ENCODE measurements at places on chromosomes 7 and 10.

DNA sequence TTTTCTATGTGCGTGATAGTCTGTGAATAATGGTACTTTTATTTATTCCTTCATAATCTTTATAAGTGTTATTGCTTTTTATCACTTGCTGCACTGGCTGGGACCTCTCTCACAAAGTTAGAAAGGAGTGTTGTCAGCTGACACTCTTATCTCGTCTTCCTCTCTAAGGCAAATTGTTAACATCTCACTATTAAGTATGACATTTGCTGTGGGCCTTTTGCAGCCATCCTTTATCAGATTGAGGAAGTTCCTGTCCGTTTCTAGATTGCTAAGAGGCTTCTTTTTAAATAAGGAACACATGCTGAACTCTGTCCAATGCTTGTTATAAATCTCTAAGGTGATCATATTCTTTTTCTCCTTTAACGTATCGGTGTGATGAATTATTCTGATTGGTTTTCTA lies 27.4 kb upstream of the DIP2C start:
- DNase-seq: no peak

GRCh38 chr10:112332509-112333228 lies 41.2 kb upstream of the ACSL5 start:
- DNase-seq: no peak

DNA sequence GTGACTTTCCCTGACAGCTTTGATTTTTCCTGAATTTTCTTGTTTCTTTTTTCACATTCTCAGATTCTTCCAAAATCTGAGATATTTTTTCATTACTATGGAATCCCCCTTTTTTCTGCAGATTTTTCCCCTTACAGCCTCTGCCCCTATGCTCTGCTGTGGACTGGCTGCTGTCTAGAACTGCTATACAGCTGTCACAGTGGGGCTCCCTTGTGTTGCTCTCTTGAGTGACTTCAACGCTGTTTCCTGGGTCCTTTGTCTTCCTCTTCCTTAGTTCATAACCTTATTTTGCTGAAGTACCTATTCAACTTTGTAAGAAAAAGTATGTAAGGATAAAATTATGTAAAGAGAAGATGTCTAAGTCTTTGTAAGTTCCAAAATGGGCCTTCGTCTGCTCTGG lies 234.1 kb upstream of the YAE1 start:
- no peak for DNase-seq

DNA sequence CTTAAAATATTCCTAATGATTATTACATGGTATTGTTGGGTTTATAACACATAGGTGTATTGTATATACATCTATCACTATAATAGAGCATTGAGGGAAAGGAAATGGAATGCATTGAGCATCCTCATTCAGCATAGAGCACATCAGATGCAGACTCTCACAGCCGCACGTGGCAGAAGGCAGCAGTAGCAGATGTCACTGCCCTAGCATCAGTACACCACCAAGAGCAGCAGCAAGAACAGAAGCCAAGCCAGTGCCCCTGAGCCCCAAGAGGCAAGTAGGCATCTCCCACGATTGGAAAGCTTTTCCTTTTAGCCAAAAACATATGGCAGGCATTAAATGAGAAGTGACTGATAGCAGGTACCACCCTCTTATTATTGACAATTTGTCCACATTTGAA lies 510.0 kb downstream of the TNS3 start:
- DNase-seq: no peak

- DNase-seq: no peak
These were observed 102.3 kb downstream of the DYNC2I1 start for GRCh38 chr7:158958618-158959017.

DNA sequence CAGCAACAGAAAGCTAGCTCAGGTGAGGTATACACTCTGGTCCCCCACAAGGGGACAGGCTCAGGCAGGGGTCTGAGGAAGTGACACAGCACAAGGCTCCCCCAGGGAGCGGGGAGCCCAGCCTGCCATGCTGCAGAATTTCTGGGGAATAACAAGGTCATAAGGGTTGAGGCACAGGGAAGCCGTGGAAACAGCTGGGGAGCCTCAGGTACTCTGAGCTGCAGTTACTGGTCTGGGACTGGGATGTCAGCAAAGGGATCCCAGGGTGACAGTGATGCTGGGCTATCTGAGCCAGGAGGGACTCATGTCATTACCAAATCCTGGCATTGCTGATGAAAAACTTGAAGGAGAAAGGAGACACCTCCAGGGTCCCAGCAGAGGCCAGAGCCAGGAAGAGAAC lies 64.4 kb upstream of the NANOS1 start:
- no peak for DNase-seq

DNA sequence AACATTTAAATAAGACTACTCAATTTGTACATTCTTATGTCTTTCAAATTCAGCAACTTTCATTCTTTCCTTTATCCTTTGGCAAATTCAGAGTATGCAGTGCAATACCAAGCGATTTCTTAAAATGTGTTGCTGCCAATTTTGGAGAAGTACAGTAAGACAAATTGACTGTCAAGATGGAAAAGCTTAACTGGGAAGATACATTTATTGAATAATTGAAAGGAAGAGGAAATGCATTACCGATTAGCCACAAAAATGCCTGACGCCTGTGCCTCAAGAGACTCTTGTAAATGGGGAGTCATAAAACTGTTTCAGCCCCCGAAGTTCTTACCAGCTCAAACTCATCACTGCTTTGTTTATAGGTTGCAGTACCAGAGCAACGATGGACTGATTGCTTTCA lies 373.3 kb upstream of the GALNT17 start:
- DNase-seq: no peak

- no peak for DNase-seq
These were observed 95.9 kb downstream of the CUBN start for GRCh38 chr10:17033529-17034260.

DNA sequence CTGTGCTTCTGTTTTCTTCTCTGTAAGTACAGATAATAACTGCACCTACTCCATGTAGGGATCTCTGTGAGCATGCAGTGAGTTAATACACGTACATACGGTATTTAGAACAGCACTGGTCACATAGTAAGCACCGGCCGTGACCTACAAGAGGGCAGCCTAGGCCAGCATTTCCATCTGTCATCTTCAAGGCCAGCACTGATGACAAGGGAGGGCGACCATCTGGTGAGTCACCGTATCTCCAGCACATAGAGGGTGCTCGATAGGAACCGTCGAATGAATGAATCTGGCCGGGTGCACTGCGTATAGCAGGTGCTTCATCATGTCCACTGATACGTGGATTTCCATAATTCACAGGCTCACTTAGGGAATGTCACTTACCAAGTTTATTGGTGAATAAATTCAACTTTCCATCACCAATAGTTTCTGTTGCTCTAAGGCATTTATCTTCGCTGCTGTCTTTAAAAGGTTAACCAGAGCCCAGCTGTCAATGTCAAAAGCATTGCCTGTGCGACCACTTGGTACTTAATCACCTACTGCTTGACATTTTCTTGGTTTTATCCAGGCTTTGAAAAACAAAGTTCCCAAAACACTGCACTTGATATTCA lies 8.3 kb downstream of the NOD1 start:
- DNase-seq: no peak

GRCh38 chr7:132317701-132318351 lies 258.4 kb downstream of the PLXNA4 start:
- DNase-seq: no peak

DNA sequence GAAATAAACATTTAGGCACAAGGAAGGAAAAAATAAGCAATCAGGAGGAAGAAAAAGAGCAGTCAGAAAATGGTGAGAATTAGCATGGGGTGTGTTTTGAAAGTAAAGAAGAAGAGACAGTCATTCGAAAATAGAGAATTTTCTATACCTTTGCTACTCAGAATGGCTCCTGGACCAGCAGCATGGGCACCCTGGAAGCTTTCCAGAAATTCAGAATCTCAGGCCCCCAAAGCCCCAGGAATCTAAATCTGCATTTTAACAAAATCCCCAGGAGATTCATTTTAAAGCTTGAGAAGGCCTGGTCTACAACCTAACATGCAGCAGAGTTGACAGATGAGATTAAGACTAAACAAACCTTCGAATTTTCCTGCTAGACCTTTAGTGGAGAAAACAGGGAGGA lies 131.2 kb upstream of the HDAC9 start:
- DNase-seq: no peak

DNA sequence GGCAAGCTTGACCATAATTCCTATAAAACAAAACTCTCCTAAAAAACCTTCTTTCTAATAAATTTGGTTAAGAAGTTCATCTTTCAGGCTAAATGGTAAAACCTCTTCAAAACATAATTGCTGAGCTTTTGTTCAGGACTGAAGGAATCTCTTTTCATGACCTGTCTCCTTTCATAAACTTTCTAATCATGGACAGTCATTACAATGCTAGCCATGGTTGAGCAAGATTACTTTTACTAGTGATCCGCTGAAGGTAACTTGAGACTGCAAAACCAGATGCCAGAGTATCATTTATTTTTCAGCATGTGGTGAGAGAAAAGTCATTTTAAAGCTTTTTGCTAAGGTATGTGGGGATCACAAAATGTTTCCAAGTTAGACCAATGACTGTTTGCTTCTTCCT lies 186.4 kb upstream of the RHOBTB1 start:
- DNase-seq: no peak

DNA sequence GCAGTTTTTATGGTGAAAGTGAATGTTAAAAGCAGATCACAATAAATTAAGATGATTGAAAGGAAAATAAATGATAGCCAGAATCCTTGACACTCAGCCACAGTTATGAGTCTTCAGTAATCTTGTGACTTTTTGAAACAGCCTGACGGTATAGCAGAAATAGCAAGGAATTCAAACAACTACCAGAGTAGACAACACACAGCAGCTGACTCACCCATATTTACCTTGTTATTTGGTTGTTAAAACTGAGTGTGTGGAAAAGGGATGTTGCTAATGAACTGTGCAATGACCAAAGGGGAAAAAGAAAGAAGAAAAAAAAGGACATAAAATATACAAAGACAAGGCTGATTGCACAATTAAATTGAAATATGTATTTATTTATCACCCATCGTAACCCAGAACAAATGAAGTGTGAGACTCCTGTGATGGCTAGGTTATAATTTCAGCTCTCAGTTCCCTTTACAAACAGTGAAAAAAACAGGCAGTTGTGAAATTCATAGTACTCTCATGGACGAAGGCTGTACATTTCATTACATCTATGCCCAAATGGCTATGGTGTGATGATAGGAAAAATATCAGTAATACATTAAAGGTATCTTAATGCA lies 1023.0 kb upstream of the SORCS1 start:
- DNase-seq: no peak

DNA sequence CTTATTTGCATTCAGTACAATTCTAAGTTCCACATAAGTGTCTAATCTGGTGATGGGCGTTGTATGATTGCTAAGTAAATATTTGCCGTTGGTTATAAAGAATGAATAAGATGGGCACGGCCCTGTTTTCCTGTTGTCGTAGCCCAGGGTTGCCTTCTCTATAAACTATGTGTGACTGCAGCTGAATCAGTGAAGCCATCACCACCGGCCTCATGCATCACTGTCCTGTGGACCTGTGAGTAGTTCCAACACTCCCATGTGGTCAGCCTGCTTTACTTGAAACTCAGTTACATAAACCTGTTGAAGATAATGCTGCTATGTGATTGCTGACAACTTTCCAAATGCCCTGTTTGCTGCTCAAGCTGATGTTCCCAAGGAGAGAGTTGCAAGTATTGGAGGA lies 21.6 kb upstream of the KLF6 start:
- no peak for DNase-seq

Data from stimulated activated CD4-positive, alpha-beta T cell treated with anti-CD3 and anti-CD28 coated beads, Interleukin-12 subunit alpha, Interleukin-12 subunit beta, amount 100 ng/mL, for 48 hours (primary cell).